Muscle of back (tissue), 13 donors: ENCODE measurements at places on chromosomes 12 and 14.
A peak's percentile ranks its signal among the peaks of the same experiment; 100 is the strongest.

- no peak for DNase-seq
Observed at GRCh38 chr12:51889216-51890132, 1.6 kb downstream of the ANKRD33 start.

- no peak for DNase-seq
Observed at GRCh38 chr14:57038689-57039088, 228.4 kb upstream of the OTX2 start.

DNA sequence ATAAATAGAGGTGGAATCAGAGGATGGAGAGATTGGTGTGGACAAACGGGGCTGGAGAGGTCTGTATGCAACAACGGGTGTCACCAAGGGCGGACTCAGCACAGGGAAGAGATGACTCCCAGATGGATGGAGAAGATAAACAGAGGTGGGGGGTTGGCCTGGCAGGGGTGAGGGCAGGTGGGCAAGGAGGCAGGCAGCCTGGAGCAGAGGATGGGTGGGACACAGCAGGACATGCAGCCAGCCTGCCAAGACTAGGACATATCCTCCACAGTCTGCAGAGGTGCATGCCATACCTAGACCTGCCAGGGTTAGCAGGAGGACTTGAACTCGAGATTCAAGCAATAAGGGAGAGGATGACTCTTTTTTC, 56.2 kb downstream of the TTC7B start:
- no peak for DNase-seq

DNA sequence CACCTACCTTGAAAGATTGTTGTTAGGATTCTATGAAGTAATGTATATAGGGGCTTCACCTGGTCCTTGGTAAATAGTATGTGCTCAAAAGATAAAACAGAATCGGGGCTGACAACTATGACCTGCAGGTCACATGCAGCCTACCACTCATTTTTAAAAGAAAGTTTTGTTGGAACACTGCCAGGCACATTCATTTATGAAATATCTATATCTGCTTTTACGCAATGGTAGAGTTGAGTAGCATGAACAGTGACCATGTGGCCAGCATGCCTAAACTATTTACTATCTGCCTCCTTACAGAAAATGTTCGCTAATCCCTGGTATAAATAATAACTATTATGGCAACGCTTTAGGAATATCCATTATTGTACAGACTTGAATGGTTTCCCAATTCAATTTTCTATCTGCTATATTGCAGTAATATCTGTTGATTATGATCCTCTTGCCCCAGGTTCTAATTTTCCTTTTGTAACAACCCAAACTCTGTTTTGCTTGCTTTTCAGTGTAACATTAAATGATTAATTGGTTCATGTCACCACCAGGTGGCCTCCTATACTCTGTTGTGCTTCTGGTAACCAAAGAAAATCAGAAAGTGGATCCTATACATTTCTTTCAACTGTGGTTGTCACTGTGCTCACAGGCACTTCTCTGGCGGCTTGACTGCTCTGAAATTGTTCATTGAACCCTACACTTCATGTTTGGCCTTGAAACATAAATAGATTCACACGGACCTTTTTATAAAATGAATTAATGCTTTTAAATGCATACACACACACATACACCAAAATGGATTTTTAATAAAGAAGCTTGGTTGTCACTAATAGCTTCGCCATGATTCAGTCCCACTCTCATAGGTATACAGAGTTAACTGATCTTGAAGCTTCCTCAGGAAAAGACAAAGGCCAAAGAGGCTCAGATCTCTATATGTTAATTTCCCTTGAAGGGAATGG, 227.7 kb upstream of the NPAS3 start:
- DNase-seq: peak; percentile 69

- DNase-seq: no peak
Observed at GRCh38 chr12:99192489-99192888, 455.1 kb upstream of the GARIN6 start.
